ENCODE measurements at places on chromosomes 3 and 15.

GRCh38 chr3:97131476-97131875 is 317.1 kb downstream of the EPHA6 start:
- no peak for DNase-seq

GRCh38 chr3:178545337-178545736 is 9.1 kb downstream of the KCNMB2 start:
- DNase-seq = no peak

DNA sequence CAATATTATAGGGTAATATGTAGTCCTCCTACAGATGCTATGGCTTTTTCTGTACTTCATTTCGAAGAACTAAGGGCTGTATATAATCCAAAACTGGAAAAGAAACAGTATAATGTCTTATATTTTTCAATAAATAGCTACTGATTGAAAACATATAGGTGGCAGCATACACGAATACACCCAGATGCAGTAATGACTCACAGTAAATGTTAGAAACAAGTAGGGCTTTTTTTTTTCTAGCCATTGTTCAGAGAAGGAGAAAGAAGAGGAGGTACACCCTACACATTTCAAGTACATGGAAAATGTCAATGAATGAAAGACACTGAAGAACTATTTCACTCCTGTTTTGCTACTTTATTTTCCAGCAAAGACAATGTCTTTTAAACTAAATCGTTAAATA is 9.4 kb downstream of the DAZL start:
- no peak for DNase-seq

- DNase-seq = no peak
These were observed 148.0 kb downstream of the ZBTB20 start for GRCh38 chr3:114998971-114999579.

DNA sequence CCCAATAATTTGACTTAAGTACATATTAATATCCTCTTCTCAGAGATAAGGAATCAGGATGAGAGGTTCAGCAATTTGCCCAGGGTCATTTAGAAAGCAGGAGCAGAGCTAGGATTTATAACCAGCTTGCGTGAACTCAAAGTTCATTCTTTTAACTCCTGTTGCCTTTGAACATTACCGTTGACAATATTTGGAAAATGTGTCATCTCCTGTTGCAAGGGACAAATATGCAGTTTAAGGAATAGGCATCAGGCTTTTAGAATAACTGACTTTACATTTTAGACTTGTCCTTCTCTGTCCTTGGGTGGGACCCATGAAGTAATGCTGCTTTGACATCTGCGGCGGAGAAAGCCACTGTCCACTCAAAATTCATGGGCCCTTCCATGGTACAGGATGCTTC is 252.2 kb upstream of the RGMA start:
- no peak for DNase-seq

- DNase-seq = no peak
These were observed 60.3 kb upstream of the CCNL1 start for GRCh38 chr3:157220211-157220610.

DNA sequence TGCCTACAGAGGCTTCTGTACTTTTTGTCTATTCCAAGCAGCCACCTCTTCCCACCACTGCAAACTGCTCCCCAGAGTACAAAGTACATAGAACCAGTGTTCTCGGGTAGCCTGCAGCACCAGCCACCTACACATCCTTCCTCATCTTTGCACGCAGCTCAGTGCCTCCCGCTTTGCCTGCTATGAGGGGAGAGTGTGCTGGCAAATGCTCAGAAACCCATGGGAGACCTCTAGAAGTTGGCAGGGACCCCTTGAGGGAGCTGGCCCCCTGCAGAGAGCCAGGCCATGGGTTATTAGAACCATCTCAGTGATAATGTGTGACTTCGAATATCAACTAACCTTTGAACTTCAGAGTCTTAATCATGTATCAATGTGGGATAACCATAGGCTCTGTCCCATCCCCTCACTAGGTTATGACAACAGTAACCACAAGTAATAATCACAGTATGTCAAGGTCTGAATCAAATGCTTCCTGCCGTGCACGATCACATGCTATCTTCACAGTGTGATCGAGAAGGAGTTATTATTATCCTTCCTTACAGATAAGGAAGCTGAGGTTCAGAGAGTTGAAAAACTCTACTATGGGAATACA is 22.8 kb upstream of the SMAD3 start:
- DNase-seq = no peak

DNA sequence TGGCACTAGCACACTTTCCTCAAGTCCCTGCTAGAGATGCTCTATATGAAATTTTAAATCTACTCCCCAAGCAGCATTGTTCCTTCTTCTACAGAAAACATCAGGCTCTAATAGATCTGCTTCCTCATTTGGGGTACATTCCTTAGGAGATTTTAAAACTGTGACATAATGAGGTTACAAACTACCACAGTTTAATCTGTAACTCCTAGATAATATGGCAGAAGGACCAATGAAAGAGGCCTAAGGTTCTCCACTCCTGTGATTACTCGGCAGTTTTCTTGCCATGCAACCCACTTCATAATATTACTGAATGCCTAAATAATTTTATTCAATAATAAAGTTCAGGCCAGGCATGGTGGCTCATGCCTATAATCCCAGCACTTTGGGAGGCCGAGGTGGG is 16.1 kb downstream of the ZNF106 start:
- no peak for DNase-seq

GRCh38 chr15:35088329-35088728 is 3.2 kb upstream of the NANOGP8 start:
- no peak for DNase-seq

- no peak for DNase-seq
These were observed at the start of gene GPR87 for GRCh38 chr3:151316267-151316991. TSS of gene GPR87 (minus strand) at chr3:151316820. CDS start at chr3:151300100, 16,720 bp downstream.

- DNase-seq = no peak
These were observed 117.7 kb downstream of the GOLIM4 start for GRCh38 chr3:167978071-167978470.

- no peak for DNase-seq
These were observed 12.5 kb downstream of the ASB7 start for GRCh38 chr15:100614918-100615317.

- no peak for DNase-seq
These were observed 83.4 kb downstream of the EBLN2 start for GRCh38 chr3:73144828-73145227.

- DNase-seq = no peak
These were observed 67.4 kb downstream of the CORO2B start for GRCh38 chr15:68646156-68646555.

GRCh38 chr3:128285042-128285966 is 132.0 kb downstream of the EEFSEC start:
- DNase-seq = no peak

- no peak for DNase-seq
These were observed 639.4 kb upstream of the TBL1XR1 start for GRCh38 chr3:177836671-177837070.

DNA sequence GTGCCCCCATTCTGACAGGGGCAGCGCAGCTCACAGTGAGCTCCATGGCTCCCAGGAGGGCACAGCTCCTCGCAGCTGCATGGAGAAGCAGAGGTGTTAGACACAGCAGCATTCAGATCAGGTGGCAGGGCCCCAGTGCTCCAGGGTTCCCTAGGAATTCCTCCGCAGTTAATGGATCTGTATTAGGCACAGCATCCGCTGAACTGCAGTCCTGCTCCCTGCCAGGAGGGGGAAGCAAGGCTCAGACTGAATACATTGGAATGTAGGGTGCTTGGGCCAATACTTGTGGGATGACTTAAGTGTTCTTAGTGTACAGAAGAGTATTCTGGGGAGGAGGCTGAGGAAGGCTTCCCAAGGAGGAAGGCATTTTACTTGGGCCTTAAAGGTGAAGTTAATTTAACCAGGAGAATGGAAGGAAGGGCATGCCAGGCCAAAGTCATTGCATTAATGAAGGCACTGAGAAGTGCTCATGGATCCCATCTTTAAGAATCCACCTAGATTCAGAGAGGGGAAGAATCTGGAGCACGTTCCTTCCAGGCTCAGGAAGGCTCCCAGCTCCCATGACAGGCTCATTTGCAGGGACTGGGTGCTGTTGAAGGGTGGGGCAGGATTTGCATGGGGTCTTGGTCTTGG is 111.6 kb downstream of the RAB11A start:
- DNase-seq = no peak

- DNase-seq = no peak
These were observed 8.9 kb downstream of the GYG1 start for GRCh38 chr3:149000206-149000745.

- peak; percentile 71 for DNase-seq
These were observed 5.4 kb downstream of the TYRO3 start for GRCh38 chr15:41564286-41564959.

DNA sequence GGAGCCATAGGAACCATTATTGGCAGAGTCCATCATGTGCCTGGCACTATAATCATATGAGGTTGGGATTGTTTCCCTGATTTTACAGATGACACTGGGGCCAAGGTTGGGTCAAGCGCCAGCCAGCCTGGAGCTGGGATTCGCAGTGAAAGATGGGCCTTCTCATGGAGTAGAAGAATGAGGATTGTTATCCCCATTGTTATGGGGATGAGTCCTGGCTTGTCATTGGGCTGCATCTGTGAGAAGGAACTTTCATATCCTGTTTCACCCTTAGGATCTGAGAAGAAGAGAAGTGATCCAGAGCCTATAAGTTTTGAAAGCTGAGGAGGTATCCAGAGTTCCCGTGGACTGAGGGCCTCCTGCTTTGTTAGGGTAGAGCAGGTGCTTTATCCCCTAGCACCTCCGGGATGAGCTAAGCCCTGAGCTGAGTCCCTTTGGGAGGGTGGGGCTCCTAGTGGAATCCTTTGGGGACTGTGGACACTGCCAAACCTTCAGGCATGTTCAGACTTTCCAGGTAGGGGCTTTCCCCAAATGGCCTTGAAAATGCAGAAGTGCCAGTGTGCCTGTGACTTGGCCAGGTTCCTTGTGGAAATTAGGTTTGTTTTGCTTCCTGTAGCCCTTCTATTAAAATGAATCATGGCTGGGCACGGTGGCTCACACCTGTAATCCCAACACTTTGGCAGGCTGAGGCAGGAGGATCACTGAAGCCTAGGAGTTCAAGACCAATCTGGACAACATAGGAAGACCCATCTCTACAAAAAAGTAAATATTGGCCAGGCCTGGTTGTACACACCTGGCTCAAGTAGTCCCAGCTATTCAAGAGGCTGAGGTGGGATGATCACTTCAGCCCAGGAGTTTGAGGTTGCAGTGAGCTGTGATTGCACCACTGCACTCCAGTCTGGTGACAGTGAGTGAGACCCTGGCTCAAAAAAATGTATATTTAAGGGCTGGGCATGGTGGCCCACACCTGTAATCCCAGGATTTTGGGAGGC is 30.2 kb upstream of the BSN start:
- DNase-seq = no peak

GRCh38 chr3:57078344-57078634 is 17.8 kb downstream of the SPATA12 start:
- DNase-seq = peak; percentile 29

GRCh38 chr3:110139048-110139447 is 801.7 kb upstream of the DPPA4 start:
- DNase-seq = no peak

DNA sequence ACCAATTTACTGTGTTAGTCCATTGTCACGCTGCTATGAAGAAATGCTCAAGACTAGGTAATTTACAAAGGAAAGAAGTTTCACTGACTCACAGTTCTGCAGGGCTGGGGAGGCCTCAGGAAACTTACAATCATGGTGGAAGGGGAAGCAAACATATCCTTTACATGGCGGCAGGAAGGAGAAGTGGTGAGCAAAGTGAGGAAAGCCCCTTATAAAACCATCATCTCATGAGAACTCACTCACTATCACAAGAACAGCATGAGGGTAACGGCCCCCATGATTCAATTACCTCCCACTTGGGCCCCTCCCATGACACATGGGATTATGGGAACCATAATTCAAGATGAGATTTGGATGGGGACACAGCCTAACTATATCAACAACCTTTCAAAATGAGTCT is 20.2 kb downstream of the USF3 start:
- no peak for DNase-seq

GRCh38 chr3:43998370-43998835 is 243.3 kb upstream of the TOPAZ1 start:
- no peak for DNase-seq

- no peak for DNase-seq
These were observed 5.5 kb downstream of the TMEM266 start for GRCh38 chr15:76065245-76065644.

GRCh38 chr15:62866366-62866765 is 176.2 kb upstream of the TPM1 start:
- DNase-seq = no peak

GRCh38 chr3:5554245-5554747 is 366.8 kb downstream of the EDEM1 start:
- no peak for DNase-seq

- DNase-seq = no peak
These were observed 23.0 kb upstream of the MUC20 start for GRCh38 chr3:195697582-195698324.

DNA sequence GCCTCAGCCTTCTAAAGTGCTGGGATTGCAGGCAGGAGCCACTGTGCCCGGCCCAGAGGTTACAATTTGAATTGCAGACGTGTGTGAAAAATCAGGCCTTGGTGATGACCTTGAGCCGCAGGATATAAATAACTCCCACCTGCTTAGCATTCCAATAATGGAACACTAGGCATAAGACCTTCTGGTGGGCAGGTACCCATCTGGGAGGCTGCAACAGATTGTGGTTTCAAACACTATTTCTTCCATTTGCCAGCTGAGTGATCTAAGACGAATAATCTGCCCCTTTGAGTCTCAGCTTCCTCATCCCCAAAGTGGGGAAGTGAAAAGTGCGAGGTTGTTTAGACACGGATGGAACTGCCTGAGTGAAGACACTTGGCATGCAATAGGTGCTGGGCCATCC is 47.7 kb upstream of the HERC1 start:
- DNase-seq = no peak

DNA sequence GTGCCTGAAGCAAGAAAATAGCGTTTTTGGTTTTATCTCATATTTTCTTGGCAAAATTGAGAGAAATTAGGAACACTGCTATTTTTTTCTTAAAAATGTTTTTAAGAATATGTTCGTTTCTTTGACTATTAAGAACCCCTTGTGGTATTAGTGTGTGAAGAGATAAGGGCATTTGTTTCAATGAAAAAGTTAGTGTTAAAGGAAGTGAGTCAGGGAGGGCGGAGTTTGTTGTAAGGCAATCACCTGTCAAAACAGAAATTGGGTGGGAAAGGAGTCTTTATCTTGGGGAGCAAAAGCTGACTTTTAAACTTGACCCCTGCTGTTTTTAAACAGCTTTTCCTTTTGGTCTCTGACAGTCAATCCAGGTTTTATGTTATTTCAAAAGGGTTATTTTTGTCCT is 4.2 kb downstream of the RAP2B start:
- DNase-seq = no peak

DNA sequence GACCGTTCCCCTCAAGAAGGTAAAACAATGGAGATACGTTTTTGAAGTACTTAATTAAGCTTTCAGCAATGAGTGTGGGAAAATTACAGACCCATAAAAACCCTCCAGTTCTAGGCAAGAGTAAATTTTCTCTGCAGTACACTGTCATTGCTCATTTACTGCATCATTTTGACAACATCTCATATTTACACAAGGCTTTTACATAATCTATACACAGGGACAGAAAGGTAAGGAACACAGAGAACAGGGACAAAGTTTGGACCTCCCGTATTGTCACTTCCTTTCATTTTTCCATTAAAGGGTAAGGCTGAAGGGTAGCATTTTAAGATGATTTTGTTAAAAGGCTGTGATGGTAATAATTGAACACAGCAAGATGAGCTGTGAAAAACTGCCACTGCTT is 7.4 kb upstream of the HGD start:
- DNase-seq = no peak

GRCh38 chr15:47997195-47998080 is 123.4 kb upstream of the SLC24A5 start:
- DNase-seq = no peak

- DNase-seq = no peak
These were observed 12.6 kb downstream of the RPUSD3 start for GRCh38 chr3:9831253-9831652.
